ENCODE measurements at places on chromosomes 12 and 14.

DNA sequence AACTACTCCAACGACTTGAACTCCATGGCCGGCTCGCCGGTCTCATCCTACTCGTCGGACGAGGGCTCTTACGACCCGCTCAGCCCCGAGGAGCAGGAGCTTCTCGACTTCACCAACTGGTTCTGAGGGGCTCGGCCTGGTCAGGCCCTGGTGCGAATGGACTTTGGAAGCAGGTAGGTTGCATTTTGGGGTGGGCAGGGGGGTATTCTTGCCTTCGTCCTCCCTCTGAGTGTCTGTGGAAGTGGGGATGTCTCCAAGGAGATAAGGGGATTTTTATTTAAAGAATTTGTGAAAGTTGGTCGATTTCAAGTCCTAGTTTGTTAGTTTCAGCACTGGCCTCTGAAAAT lies 1.3 kb downstream of the ASCL1 start:
- DNase-seq = no peak

DNA sequence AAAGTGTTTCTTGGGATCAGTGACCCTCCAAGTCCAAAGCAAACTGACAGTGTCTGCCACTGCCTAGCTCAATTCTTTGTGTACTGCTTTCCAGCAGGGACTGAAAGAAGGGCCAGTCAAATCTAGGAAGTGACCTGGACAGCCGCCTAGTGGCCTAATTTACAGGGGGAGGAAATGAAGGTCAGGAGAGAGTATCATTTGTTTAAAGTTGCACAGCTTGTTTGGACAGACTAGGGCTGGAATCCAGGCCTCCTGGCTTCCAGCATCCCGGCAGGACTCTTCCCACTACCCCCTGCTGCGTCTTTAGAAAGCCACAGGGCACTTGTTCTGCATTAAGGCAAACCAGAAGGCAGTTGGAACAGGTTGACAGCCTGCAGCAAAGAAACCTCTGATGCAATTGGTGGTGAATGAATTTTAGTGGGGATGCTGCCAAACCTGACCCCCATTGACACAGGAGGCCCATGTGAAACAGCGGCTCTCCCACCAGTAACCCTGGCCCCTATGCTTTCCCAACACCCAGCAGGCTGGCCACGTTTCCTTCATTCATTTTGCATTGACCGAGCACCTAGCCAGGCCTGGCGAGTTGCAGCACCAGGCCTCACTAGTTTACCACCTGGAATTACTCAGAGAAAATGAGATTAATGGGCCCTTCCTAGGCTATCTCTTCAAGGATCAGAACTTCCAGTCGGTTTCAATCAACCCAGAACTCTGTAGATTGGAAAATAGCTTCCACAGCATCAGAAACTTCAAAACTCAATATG lies 28.2 kb downstream of the GALNT16 start:
- DNase-seq = no peak

- DNase-seq = no peak
Measured at GRCh38 chr12:121786440-121786825, 7.1 kb downstream of the RHOF start.

- DNase-seq = no peak
Measured at GRCh38 chr14:63273717-63274655, 44.7 kb downstream of the GPHB5 start.

GRCh38 chr14:49905989-49906388 lies 13.1 kb downstream of the ARF6 start:
- DNase-seq = no peak

DNA sequence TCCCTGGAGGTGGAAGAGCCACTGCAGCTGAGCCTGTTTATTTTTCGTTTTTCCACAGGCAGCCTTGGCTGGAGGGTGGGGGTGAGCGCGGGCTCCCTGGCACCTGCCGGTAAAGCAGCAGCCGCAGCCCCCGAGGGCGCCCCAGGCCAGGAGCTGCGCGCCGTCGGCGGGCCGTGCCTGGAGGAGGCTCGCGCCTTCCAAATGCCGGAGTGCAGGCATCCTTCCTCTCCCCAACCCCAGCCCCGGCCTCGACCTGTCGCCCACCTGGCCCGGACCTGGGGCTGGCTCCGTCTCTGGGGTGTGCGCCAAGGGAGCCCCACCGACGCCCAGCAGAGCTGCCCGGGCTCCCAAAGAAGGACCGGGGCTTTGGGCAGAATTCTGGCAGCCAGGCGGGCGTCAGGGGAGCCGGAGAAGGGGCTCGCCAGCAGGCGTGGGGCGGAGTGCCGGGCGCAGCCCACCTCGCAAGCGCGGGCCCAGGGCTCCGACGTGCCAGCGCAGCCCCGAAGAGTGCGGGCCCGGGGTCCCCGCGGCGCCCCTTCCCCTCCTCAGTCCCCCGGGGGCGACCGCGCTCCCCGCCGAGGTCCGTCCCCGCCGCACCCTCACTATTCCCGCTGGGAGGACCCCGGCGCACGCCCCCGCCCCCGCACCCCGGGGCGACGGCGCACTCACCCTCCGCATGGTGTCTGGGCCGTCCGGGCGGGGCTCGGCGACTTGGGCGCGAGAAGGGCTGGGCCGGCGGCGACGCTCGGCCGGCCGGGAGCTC lies 130.3 kb downstream of the NDUFA12 start:
- peak; percentile 31 for DNase-seq

- no peak for DNase-seq
Measured at GRCh38 chr12:52633383-52633782, 15.0 kb upstream of the KRT73 start.

- no peak for DNase-seq
Measured at GRCh38 chr14:65241125-65241752, 138.9 kb upstream of the MAX start.

GRCh38 chr12:82688596-82688995 lies 1.9 kb downstream of the TMTC2 start:
- DNase-seq = no peak

GRCh38 chr14:74579447-74580274 lies 32.4 kb downstream of the LTBP2 start:
- no peak for DNase-seq

GRCh38 chr14:91945751-91946621 lies 1.5 kb downstream of the FBLN5 start:
- no peak for DNase-seq

GRCh38 chr12:76069339-76069738 lies 15.1 kb downstream of the NAP1L1 start:
- DNase-seq = no peak

DNA sequence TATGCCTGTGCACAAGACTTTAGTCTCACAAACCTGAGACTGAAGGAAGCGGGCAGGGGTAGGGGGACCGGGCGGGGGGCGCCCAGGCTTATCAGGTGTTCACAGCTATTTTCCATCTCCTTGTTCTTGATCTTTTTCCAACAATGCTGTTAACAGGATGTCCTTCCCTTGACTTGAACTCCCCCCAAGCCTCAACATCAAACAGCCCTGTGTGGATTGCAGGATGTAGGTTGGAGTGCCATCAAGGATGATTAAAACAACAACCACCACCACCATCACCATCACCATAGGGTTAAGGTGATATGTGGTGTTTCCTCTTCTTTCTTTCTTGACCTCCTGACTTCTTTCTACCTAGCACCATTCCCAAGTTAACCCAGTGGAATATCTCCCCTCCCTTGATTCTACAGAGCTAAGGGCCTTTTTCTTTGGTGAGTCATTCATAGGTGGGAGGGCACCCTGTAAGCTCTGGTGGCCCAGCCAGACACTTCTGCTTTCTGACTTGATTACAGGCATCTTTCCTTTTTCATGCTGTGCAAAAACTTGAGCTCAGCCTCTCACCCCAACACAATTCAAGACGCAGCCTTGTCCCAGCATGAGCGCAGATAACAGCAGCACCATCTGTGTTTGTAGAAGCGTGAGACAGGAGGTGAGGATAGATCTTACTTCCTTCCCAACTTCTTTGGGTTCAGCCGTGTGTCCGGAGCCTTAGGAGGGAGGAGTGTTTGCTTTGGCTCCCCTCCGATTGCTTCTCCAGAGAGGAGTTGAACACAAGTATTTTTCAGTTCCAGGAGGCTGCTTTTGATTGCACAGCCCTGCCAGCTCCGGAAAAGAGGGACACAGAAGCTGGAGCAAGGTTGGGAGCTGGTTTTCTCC lies 26.8 kb downstream of the FLVCR2 start:
- DNase-seq = peak; percentile 20

- DNase-seq = no peak
Measured at GRCh38 chr14:31419179-31419966, 977 bp downstream of the HEATR5A start.

GRCh38 chr12:94916663-94917062 lies 86.8 kb downstream of the NDUFA12 start:
- DNase-seq = no peak

- no peak for DNase-seq
Measured at GRCh38 chr12:5503774-5504173, 71.9 kb downstream of the NTF3 start.

DNA sequence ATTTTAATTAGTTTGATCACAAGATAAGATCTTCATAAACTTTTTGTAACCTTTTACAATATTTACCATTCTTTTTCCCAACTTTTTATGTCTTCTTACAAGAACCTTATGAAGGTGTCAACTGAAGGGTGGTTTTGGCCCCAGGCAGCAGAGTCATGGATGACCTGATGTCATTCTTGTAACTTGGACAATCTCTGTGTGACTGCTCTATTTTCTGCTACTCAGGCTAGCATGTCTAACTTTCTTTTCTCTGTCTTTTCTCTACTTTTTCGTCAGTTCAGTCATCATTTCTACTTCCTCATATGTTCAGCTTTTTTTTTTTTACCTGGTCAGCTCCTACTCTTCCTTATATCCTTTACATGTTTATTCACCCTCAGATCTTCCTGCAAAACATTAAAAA lies 150.7 kb upstream of the PTPRQ start:
- no peak for DNase-seq

DNA sequence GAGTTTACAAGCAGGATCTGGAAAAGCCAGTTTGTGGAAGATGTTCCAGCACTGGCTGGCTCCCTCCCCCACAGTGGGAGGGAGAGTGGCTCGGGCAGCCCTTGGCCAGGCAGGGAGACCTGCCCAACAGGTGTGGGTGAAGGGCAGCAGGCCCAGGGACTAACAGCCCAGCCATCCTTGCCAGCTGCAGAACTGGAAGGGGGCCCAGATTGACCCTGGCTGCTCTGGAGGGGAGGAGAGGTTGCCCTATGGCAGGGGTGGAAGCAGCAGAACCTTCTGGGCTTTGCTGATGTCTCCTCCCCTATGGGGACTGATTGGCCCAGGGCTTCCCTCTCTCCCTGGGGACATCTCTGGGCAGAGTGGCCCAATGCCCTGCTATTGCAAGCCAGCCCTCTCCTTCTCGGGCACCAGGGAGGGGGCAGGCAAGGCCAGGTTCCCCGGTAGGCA lies 20.5 kb downstream of the IRF2BPL start:
- no peak for DNase-seq

DNA sequence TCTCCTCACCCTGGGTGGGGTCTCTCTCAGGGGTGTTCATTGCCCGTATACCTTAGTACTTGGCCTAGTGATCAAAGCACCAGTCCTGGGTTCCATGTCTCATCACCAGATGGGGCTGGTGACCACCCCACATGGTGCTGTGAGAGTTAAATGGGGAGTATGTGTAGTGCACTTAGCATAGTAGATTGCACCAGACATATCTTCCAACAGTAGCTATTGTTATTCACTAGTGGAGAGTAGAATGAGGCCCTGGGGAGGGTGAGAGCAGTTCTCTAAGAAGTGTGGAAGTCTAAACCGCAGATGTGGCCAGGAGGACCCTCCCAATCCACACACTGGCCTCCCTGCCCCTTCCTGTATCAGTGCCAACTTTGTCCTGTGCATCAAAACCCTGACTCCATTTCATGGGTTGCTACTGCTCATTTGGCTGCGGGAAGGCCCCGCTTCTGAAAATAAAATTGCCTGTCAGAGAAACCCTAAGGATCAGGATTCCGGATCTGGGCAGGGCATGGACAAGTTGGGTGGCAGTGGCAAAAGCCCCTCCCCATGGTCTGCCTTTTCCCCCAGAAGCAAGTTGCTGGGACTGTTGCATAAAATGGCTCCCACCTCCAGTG lies 4.4 kb downstream of the CD9 start:
- peak; percentile 23 for DNase-seq

- DNase-seq = no peak
Measured at GRCh38 chr14:29446971-29447370, 480.7 kb downstream of the PRKD1 start.

DNA sequence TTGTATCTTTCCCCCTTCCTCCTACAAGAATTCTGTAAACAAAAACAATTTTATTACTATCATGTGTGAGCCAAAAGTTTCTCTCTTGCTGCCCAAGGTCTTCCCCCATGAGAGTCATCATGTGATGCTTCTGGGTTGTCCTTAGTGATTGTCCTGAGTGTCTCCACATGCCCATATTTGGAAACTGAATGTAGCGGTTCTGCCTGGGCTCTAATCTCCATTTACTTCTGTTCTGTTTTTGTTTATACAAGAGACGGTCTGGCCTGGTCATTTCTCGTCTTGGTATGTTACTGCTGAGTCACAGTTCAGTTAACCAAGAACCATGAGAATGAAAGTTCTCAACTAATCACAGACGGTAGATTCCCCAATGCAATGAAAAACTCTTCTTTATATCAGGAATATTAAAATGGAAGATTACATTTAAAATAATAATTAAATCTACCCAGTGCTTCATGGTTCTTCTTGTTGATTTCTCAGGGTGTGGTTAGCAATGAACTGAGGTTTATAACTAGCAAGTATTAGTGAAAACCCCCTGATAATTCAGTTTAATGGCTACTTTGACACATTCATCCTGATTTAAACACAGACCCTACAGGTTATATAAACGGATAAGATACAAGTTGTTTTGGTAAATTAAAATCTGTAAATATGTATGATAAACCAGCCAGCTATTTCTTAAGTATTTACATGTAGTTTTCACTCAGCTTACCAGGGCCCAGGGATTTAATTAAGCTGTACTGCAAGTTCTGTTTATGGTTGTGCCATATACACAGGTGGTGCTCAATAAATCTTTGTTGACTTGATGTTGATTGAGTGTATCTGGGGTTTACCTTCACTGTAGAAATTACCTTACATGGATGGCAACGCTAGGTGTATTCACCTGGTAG lies 81.1 kb downstream of the PELI2 start:
- DNase-seq = peak; percentile 72

GRCh38 chr12:68483592-68484383 lies 126.9 kb upstream of the RAP1B start:
- no peak for DNase-seq

DNA sequence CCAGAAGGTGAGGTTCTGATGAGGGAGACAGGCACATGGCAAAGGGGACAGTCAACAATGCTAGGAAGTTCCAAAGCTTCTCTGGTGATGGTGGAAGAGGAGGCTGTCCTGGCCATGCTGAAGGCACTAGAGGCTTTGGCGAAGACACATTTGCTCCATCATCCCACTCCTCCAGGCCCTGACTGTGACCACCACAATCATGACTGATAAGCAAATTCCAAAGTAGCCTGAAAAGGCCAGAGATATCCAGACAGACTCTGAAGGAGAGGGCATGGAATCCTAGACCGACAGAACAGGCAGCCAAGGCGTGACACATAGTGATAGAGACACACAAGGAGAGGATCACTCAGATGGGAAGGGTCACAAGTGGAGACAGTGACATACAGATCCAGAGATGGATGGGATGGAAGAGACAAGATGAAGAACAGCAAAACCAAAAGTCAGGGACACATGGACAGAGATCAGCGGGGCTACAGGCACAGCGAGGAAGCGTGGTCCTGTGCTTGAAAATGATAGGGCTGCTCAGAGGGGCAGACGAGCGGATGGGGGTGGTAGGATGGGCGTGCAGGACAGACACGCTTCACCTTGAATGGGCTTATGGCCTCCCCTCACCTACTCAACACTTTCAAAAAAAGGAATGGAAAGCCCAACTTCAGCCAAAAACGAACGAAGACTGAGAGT lies 1.3 kb downstream of the ZFHX2 start:
- no peak for DNase-seq

Data from K562 (cell line).